ENCODE measurements at places on chromosomes 3 and 15.

DNA sequence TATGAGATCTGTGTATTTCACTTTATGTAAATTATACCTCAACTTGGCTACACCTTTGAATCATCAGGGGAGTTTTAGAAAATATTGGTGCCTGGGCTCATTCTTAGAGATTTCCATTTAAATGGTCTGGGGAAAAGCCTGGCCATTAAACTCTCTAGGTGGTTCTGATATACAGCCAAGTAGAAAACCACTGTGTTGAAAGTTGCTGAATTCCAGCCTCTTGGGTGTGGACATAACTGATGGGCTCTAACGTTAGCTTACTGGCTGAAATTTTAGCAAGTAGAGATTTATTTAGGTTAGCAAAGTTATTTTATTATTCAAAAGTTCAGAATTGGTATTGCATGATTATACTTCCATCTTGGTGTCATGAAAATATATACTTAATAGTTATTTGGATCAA lies 84.1 kb downstream of the ATG7 start:
- no peak for DNase-seq

- no peak for DNase-seq
These were observed 25.2 kb downstream of the IDH3A start for GRCh38 chr15:78174401-78174800.

DNA sequence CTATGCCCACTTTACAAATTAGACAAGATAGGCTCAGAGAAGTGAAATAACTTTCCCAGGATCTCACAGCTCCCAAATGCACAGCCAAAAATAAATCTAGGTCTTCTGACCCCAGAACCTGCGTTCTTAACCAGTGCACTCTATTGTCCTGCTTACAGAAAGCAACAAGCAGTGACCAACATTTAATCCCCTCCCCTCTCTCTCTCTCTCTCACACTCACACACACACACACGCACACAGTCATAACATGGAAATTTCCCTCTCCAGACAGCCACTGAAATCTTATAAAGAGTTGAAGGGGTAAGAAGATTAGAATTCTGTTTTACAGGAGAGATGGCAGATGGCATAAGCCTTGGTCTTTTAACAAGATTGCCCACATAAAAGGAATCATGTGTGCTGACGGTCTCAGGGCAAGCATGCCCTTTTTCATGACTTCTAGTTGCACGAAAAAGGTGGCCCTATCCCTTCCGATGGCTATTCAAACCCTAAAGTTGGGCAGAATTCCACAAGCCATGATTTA lies 29.4 kb downstream of the EOGT start:
- no peak for DNase-seq

GRCh38 chr3:166734734-166735133 lies 645.4 kb downstream of the ZBBX start:
- no peak for DNase-seq

GRCh38 chr3:190773948-190774347 lies 88.5 kb downstream of the GMNC start:
- no peak for DNase-seq

DNA sequence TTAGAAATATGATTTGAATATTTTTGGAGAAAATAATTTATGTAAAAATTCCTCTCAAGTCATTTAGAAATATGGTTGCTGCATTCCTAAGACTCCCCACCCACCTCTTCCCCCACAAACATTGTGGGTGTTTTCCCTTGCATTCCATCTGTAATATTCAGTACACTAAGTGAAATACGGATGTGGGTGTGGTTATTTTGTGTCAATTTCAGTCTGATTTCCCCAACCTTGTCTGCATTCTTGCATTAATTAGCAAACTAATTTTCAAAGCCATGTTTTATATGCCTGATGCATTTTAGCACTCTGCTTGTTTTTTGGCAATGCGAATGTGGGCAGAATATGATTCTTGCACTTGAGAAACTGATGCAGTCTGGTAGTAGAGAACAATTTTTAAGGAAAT lies 408.3 kb upstream of the RGMA start:
- DNase-seq, result no peak

DNA sequence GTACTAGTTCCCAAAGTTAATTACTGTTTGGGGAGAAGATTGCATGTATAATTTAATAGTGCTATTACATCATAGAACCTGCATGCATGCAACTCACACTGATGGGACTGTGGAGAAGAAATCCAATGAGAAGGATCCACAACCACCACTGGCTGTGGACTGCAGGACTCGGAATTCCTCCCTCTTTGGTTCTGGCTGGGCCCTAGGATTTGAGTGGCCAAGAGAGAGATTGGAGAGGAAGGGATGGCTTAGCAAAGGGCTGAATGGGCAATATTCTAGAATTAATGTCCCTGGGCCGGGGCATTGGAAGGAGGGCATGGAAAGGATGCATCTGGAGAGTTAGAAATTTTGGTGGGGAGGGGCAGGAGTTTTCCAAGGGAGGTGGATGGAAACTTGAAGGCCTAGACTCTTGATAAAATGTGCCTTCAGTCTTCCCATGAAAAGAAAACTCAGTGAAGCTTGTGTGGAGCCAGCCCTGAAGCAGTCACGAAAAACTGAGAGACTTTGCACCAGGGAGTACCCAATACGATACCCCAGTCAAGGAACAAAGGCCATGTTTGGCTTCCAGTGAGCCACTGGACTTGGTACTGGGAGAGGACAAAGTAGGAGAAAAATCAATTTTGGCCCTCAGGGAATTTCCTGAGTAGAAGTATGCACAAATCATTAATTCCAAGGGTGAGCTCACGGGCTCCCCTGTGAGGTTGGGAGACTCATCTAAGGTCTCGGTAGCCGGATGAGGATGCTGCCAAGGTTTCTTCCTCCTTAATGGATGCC lies 31.4 kb upstream of the TPM1 start:
- no peak for DNase-seq

DNA sequence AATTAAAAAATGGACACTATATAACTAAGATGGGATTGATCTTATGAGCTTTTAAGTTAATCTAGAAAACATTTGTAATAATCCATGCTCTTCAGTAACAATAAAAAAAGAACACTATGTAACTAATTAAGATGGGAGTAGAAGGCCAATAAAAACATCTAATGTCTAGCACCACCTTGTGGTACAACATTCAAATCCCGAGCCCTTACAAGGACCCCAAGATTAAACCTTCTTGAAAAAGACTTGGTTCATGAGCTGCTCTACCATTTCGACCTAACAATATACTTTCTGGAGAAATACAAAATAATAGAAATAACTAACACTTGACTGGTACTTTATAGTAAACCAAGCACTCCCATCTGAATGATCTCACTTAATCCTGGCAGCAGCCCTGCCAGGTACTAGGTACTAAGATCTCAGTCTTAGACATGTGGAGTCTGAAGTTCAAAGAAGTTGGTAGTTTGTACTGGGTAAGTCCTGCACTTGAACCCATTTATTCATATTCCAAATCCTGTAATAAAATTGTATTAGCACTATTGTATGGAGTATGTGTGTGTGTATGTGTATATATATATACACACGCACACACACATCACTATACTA lies 21.8 kb downstream of the METTL6 start:
- no peak for DNase-seq

- DNase-seq, result peak; percentile 55
These were observed 4.3 kb upstream of the LSMEM2 start for GRCh38 chr3:50274371-50275104.

- DNase-seq, result no peak
These were observed 1125.4 kb downstream of the ROBO1 start for GRCh38 chr3:78642226-78643035.

- DNase-seq, result no peak
These were observed 237.3 kb upstream of the GAP43 start for GRCh38 chr3:115385774-115386730.
